GM06990 (cell line): ENCODE measurements at places on chromosomes 7 and 10.

DNA sequence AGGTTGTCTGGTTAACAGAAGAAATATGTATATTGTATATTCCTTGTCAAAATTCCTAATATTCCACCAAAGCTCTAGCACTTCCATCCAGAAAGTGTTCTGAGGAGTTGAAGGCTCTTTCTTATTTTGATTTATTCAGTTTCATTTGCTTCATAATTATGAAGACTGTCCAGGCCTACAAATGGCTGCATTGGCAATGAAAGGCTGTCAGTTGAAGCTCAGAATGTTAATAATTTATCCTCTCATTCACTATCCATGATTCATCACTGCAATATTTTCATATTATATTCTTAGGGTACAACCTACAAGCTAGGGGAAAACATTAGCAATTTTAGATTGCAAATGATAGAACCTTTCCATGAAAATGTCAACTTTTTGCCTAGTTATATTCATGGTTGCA, 57.3 kb downstream of the ARID5B start:
- DNase-seq = no peak

DNA sequence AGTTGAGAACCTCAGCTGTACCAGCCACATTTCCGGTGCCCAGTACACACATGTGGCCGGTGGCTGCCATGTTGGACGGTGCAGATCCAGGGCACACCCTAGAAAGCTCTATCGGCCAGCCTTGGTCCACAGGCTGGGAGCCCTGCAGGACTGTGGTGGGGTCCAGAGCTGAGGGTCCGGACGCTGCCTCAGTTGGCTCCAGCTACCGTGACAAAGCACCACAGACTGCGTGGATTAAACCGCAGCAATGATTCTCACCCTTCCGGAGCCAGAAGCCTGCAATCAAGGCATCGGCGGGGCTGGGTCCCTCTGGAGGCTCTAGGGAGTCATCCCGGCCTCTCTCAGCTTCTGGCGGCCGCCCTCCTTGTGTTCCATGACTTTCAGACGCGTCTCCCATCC, 50.1 kb downstream of the PDGFA start:
- DNase-seq = no peak

DNA sequence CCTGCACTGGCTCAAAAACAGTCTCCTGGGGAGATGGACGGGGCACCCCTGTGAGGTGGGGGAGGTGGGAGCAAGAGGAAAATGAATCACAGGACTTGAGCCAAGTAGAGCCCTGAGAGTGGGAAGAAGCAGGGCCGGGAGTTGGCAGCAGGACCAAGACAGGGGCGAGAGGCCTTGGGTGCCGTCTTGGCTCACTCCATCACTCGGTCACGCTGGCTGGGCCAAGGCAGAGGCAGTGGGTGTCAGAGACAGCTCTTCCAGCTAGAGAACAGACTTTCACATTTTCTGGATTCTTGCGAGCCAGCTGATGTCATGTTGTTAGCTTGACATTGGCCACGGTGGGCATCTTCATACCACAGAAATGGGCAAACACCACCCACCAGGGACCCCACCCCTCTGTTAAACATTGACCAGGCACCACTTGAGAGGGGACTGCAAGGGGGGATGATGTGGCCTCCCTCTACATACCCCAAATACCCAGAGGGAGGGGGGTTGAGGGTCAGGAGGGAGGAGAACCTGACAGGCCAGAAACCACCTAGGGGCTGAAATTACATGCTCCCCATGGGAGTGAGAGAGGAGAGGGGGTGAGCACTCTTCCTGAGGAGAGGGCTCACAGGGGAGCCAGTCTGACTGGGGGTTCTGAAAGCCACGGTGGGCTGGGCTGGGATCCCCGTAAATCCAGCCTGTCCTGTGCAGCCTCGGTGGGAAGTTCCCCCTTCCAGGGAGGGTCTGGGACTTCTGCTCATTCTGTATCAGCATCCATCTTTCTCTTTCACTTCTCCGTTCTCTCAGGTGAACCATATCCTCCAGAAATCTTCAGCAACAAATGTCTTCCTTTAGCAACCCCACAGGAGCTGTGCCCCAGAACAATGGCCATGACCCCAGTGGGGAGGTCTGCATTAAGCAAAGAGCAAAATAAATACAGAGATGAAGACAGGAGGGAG, 19.6 kb downstream of the CAMK2B start:
- no peak for DNase-seq

GRCh38 chr7:112886208-112886607, 96.0 kb upstream of the TMEM168 start:
- no peak for DNase-seq

DNA sequence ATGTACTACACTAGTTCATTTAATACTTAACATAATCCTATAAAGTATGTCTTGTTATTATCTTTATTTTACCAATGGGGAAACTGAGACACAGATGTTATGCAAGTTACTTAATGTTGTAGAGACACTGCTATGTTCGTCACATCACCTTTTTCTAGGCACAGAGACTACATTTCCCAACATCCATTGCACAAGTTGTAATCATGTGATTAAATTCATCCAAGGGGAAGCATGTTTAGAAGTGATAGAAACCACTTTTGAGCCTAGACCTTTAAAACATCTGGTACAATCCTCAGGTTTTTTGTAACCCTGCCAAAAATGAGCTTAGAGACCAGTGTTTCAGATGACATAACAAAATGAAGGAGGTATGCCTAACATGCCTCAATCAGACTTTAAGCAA, 386.8 kb upstream of the HPS1 start:
- DNase-seq = no peak

DNA sequence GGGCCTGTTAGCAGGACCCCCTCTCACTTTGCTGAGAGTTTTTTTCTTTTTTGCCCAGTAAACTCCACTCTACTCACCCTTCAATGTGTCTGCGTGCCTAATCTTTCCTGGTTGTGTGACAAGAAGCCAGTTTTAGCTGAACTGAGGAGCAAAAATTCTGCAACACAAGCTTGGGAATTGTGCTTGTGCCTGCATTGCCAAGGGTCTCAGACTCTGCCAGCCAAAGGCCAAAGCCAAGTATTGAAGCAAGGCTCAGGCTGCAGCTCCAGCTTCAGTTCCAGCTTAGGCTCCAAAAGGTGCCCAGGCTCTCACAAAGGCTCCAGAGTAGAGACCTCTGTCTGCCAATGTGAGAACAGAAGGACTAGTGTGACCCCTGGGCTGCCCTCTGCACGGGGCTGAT, 4.2 kb upstream of the CPA2 start:
- no peak for DNase-seq

DNA sequence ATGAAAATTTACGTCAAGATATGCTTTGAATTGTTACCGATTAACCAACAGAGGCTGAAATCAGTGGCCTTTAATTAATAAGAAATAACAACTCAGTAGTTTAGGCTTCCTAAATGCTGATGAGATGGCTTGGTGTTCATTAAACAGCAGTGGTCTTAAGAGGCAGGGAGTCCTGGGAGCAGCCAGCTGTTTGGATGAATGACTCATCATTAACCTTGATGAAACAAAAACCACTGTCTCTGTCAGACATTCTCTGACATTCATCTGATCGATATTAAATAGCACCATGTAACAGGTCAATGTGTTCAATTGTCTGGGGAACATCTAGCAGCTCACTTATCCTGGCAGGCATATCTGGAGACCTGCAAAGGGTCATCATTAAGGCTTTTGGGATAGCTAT, 234.2 kb upstream of the LRRN3 start:
- DNase-seq = no peak

- no peak for DNase-seq
These were observed 227.1 kb downstream of the AGMO start for GRCh38 chr7:15334536-15335263.

DNA sequence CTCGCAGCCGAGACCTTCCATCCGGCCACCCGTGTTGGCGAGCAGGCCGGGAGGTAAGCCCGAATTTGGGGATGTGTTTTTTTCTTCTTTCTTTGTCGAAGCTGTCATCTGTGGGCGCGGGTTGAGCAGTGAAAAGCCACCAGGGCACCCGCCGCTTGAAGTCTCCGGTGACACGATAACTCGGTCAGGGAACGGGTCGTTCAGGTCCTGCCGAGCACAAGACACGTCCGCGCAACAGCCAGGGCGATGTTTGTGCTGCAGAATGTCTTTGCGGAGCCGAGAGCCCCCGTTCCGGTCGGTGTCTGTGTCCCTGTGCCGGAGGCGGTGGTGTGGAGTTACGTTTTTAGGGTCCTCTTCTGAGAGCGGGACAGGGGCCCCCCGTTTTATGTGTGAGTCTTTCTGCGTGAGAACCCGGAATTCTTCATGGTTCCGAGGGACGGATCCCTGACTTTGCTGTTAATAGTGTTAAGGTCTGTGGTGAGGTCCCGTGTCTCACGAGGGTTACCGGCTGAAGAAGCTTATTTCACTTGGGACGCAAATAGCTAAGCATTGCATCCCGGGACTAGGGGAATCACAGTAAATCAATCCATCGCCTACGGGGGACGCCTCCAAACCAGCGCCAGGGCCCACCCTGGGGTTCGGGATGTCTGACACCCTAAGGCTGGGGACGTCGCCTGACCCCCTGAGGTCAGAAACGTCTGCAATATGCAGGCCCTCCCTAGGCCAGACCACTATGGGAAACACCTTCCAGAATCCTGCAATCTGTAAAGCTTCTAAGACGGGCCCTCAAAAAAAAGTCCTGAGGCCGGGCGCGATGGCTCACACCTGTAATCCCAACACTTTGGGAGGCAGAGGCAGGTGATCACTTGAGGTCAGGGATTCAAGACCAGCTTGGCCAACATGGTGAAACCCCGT, 99.5 kb downstream of the ELFN1 start:
- no peak for DNase-seq

DNA sequence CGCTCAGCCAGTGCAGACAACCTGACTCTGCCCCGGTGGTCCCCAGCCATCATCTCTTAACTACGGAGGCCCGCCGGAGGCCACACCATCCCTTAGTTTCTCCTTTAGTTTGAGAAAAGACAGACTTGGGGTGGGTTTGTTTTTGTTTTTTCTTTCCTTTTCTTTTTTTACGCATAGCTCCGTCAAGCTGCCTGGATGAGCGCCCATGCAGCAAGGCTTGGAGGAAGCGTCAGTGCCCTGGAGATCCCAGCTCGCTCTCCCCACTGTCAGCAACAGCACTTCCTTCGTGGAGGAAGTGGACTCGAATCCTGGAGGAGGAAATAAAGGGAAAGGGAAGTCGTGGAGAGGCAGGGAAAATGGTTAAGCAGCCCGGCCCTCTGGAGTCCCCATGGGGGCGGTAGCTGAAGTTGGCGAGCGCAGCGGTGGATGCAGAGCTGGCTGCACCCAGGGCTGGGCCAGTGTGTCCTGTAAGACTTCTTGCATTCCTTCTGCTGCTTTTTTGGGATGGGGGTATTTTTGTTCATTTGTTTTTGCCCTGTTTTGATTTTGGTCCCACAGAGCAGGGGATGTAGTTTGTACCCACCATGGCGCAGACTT, 35.9 kb upstream of the GJD4 start:
- DNase-seq = no peak

DNA sequence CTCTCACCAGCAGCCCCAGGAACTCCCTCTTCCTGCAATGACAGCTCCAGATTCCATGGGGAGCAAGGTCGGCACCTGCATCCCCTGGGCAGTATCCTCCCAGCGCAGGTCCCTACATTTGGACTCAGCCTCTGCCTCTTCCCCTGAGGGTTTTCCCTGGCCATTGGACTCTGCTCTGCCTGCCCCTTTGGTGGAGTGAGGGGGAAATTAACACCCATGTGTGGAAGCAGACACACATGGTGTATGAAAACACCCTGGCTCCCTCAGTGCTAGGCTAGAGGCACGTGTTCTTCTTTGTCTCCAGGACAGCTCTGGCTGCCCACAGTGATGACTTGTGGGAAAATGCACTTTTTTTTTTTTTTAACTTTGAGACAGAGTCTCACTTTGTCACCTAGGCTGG, 8.4 kb downstream of the PRF1 start:
- DNase-seq = no peak

- DNase-seq = no peak
These were observed 40.2 kb downstream of the NCAPG2 start for GRCh38 chr7:158664406-158664805.

DNA sequence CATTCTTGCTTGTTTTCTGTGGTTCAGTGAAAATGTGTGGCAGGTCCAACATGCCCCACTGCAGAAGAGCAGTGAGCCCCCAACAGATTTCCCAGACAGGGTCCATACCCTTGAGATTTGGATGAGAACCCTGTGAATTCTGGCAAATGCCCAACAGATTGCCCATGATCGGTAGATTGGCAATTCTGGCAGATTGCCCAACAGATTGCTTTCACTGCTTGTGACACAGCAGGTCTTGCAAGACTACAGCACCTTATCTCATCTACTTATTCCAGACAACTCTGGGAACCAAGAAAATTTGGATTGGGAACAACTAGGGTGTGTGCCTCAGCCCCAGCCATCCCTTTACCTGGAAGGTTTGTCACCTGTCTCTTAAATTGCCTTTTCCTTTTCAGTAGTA, 143.7 kb upstream of the COL1A2 start:
- DNase-seq = no peak

DNA sequence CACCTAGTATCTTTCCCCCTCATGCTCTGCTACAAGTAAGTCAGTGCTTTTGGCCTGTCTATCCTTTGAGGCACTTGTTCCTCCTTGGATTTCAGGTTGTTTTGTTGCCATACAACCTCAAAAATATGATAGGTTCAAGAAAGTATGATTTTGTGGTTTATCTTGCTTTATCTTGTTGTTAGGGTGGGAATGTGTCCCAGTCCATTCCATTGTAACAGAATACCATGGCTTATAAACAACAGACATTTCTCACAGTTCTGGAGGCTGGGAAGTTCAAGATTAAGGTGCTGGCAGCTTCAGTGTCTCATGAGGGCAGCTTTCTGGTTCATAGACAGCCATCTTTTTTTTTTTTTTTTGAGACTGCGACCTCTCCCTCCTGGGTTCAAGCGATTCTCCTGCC, 72.1 kb downstream of the TMEM270 start:
- DNase-seq = no peak

DNA sequence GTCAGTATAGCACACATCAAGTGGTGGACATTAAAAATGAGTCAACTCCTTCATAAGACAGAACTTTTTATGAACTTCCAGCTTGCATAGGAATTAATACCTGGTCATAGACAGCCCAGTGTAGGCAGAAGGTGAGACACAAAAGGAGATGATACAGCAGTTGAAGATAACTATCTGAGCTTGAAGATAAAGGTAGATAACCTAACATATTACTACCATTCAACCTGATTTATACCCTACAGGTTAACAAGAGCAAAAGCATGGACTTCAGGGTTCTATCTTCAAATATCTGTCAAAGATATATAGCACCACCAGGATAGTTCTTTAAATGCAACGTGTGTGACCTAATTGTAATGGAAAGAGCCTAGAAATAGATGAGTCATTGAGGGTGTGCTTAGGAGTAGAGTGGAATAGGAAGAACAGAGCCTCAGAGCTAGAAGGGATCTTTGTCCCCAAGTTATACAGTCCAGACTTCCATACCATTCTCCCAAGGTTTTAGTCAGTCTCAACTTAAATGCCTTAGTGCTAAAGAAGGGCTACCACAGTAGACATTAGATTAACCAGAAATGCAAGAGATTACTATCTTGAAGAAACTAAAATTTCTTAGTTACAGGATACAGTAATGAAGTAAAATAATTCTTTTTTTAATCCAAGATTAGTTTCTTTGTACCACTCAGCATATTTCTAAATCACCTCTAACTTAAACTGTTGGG, 9.2 kb downstream of the ZNF800 start:
- DNase-seq = no peak
